ENCODE measurements at places on chromosomes 12 and 14. TPM values are rescaled to one million over a fixed set of nuclear protein-coding genes. Genes with fewer than 3 reads are reported as not detected.

Gene PLBD1
- total RNA-seq: 0.20 TPM

Gene CD163
- 0.70 TPM for total RNA-seq

Gene ULK1
- total RNA-seq: 53.3 TPM

Gene PSMB11
- 0.68 TPM for total RNA-seq
